ENCODE measurements at places on chromosomes 12 and 14.

- no peak for DNase-seq
These were observed 116.6 kb upstream of the BCL2L14 start for GRCh38 chr12:11954181-11954580.

DNA sequence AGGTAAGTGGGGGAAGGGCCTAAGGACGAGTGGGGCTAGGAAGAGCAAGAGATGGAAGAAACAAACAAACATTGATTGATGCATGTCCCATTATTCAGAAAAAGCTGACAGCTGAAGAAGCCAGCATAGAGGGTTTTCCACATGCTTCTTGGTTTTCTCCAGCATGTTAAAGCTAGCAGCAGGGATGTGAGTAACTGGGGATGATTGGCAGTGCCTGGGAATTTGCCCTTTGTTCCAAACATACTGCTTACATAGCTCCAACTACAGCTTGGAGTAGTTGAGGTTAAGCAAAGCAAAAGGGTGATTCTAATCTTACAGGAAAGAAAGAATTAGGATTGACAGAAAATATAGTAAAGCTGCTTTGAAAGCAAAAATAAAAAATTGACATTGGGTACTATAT lies 68.0 kb upstream of the IFNG-AS1 start:
- DNase-seq = no peak

DNA sequence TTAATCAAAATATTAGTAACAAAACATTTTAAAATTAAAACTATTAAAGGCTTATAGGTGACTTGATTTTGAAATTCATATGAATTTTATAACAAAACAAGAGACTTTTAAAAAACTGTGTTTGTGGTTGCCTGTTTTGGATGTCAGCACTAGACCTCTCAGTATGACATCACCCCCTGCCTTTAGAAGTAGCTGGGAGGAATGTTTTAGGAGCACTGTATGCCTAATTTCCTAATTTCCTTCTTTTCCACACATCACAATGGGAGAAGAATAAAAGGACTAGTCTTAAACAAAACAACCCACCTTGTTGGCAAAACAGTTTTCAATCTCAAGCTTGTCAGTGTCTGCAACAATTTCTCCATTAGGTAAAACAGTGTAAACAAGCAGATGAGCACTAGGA lies 48.1 kb upstream of the PZP start:
- DNase-seq = no peak

- DNase-seq = no peak
These were observed 4.8 kb downstream of the USP44 start for GRCh38 chr12:95546491-95546813.

- DNase-seq = no peak
These were observed 39.2 kb downstream of the ACADS start for GRCh38 chr12:120764816-120765215.

- no peak for DNase-seq
These were observed 336.8 kb downstream of the LRIG3 start for GRCh38 chr12:58583529-58583928.

DNA sequence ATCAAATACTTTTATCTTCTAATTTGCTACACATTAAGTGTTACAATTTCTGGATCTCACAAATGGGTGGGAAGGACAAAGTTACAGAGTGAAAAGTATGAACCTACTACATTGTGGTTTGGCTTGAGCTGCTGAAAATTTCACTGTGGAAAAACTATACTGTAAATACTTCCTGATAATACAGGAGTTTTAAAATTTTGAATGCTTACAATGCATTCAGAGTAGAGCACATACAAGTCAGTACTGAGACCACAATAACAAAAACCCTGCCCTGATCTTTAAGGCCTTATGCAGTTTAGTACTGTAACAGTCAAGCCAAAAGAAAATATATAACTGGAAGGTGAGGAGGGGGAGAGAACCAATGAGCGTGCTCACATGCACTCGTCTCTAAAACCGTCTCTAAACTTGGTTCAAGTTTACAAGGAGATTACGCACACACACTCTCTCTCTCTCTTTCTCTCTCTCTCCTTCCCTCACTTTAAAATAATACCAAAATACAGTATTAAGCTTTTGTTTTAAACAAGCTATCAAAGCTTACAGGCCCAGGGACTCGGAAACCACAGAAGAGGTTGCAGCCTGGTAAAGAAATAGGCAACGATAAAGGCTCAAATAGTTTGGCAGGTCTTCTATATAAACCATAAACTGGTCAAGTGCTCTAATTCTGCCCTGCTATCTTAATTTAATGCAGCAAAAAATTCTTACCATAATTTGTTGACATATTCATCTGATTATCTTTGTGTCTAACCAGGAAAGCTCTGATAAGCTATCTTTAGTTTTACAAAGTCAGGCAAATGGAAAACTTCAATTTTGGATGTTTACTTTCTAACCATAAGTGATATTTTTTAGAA lies 58.0 kb downstream of the ATF7 start:
- DNase-seq = no peak
